DMS79 treated with DMSO at 0.1 percent for 48 hours (cell line): ENCODE measurements at places on chromosomes 6 and 20.

GRCh38 chr20:58880994-58881752, 28.7 kb downstream of the GNAS start:
- no peak for DNase-seq

DNA sequence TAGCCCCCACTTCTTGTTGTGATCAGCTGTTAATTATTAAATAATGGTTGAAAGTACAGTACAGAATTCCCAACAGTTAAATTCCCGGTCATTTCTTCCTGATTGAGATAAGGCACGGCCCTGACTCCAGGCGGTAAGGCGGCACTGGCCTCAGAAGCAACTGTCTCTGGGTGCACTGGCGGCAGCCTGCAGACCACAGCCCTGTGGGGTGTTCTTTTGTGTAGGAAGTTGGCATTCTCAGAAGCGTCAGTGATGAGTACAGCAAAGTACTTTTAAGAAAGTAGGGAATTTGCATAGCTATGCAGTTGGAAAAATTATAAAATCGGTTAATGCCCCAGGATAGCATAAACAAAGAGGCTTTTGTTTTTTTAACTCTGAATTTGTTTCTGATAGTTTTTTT, 50.5 kb downstream of the SAMD5 start:
- DNase-seq = no peak

GRCh38 chr20:19265646-19266374, 53.4 kb downstream of the SLC24A3 start:
- peak; percentile 34 for DNase-seq

DNA sequence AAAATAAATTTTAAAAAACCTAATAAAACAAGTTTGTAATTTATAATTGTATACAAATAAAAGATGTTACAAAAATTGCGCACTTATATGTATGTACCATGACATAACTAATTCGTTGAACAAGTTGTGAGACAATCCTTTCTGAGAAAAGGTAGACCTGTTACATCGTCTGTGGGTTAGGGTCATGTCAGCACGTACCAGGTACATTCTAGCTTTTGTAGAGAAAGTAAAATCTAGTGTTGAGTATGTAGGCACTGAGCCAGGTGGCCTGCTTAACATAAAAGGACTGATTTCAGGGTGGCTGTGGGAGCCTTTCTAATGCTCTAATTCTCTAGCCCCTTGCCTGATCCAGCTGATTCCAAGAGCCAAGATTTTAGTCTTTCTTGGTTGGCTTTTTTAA, 10.4 kb downstream of the RPL7L1 start:
- peak; percentile 36 for DNase-seq

DNA sequence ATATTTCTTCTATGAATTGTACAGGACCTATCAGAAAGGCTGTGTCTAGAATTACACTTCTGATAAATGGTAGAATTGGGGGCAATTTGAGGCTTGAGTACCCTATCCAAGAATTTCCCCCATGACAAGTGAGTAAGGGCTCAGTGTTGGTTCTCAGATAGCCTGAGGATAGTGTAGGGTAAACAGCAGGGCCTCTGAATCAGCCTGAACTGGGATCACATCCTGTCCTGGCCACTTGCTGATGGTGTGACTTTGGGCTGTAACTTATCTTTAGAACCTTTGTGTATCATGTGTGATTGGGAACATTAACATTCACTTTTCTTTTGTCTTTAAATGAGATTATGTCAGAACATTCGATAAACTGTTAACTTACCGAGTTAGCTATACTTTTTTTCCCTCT, 151.0 kb downstream of the CLIC5 start:
- no peak for DNase-seq

DNA sequence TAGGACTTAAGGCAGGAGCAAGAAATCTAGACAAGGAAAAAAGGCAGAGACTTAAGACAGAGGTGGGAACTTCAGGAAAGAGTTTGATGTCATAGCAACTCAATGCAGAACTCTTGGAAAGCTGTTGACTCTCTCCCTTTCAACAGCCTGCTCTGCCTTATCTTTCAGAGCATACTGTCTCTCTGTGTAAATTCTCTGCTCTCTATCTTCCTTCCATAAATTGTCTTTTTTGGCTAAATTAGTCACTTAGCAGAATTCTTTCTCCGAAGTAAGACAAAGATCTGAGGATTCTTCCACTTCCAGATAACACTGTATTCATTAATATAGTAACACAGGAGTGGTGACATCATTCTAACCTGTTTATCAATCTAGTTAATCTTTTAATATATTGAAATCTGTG, 80.2 kb downstream of the PLG start:
- DNase-seq = no peak

- DNase-seq = no peak
Measured at GRCh38 chr6:79011940-79012339, 66.1 kb downstream of the PHIP start.

DNA sequence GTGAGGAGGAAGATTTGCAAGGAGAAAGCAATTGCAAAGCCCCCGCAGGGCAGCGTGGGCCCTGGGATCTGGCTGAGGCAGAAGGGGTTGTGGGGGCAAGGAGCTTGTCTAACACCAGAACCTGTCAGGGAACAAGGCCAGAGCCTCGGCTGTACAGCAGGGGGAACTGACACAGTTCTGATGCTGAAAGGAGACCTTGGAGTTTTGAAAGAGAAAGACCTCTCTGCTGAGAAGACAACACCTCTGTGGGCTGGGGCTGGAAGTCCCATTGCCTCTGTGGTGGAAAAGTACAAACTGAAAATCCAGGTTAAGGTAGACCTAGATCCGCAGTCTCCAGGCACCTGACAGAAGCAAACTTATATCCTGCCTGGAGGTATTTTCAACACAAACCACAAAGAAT, 86.9 kb upstream of the CST7 start:
- no peak for DNase-seq

GRCh38 chr6:159172091-159172491, 2.9 kb downstream of the FNDC1 start:
- DNase-seq = no peak

DNA sequence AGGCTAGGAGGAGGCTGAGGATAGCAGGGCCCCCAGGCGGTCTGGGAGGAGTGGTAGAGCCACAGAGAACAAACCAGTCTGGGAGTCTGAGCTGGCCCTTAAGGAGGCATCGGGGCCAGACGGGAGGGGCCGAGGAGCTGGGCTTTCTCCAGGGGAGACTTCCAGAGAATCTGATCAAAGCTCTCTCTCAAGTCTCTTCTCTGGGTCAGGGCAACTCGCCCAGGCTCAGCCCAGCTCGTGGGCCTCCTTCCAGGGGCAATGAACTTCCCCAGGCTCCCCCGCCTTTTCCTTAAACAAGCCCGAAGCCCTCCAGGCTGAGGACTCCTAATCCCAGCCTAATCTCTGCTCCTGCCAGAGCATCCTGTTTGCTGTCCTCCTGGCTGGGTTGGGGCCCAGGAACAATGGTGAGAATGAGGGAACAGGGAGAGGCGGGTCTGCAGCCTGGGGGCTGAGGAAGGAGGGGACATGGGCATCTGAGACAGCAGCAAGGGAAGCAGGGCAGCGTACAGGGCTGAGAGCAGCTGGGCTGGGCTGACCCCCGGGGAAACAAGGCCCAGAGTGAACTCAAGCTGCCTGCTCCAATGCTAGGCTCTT, 173.6 kb downstream of the ANKRD60 start:
- no peak for DNase-seq

GRCh38 chr6:46215213-46215612, 44.4 kb upstream of the ENPP5 start:
- DNase-seq = peak; percentile 36

- no peak for DNase-seq
Measured at GRCh38 chr20:10342152-10342551, 91.9 kb downstream of the MKKS start.

GRCh38 chr6:61980622-61981021, 305.4 kb downstream of the KHDRBS2 start:
- DNase-seq = no peak

DNA sequence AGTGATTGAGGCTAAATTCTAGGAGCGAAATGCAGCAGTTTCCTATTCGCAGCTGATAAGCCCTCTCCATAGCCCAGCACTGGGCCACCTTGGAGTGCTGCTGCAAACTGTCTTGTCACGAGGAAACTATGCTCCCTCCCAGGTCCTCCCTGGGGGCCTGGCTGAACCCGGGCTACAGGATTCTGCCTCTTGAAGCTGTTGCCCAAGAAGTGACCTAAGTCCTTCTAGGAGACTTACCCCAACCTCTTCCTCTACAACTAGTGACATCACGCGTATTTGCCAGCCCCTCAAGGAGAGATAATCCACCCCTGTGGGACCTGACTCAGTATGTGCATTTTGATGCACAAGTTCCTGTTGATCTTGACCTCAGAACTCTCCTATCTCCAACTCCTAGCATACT, 26.5 kb upstream of the ZFAND3 start:
- no peak for DNase-seq

DNA sequence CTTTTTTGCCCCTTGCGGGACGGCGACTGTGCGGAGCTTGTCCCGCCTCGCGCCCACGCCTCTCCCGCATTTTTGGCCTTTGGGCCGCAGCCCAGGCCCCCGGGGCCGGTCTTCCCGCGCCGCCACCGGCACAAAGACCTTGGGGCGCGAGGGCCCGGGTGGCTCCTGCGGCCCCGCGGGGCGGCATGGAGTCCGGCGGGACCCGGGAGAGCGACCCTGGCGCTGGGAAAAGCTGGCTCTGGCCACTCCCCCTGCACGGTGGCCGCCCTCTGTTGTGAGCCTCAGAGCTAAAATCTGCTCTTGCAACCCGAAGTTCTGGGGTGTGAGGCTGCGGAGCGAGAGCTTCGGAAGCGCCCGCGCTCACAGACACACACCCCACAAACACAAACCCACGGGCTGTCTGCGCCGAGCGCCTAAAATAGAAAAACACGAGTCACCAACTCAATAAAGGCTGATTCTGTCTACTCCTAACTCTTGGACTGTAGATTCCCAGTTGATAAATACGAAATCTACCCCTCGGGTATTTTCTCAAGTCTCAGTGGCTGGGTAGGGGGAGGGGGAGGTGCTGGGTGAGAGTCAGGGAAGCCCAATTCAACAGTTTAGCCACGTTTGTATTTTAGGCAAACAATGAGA, 496 bp upstream of the BEND3 start:
- peak; percentile 82 for DNase-seq

DNA sequence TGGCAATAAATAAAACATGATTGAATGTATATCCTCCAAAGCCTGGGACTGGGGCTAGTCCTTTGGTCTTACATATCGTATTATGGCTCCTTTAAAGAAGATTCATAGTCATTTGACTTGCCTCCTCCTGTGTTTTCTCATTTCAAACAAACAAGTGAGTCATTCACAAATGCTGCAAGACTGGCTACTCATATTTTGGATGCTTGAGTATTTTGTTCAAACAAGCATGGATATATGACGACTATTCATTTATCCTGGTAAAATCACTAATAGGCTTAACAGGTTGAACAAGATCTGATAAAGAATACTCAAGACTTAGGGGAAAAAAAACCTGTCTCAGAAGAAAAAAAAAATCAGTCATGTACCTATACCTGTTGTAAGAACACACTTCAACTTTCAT, 111.1 kb upstream of the CCDC28A start:
- DNase-seq = no peak

GRCh38 chr6:76220805-76221204, 148.3 kb upstream of the IMPG1 start:
- no peak for DNase-seq

- DNase-seq = no peak
Measured at GRCh38 chr20:62437496-62437895, 10.2 kb upstream of the RBBP8NL start.

- DNase-seq = peak; percentile 95
Measured at GRCh38 chr6:31664790-31665500, at the start of gene GPANK1. TSS of gene GPANK1 (minus strand) at chr6:31664997. CDS start at chr6:31664478, 519 bp downstream.

DNA sequence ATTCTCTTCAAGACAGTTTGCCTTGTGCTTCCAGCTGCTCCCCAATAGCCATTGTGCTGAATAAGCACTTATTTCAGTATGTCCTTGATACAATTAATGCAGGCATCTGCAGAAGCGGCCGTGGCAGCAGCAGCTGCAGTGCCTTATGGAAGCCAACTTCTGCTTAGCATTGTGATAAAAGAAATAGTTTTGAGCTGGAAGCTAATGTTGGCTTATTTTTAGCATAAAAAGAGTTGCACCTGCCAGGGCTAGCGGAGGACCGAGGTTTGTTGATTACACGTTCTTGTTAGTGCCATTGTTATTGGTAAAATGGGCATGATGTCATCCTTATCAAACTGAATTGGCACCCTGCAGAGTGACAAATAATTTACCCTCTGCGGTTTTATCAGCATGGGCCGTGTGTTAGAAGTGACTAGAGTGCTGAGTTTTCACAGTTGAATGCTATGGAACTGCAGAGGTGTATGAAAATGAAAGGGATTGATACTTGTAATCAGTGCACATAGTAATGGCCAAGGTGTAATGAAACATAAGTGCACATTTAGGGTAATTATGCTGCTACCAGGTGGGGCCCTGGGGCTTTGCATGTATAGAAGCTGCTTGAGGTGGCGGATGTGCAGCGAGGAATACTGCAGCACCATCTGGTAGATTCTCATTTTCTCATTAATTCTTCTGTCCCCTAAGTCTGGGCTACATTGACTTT, 334.3 kb downstream of the CDKAL1 start:
- DNase-seq = peak; percentile 97

DNA sequence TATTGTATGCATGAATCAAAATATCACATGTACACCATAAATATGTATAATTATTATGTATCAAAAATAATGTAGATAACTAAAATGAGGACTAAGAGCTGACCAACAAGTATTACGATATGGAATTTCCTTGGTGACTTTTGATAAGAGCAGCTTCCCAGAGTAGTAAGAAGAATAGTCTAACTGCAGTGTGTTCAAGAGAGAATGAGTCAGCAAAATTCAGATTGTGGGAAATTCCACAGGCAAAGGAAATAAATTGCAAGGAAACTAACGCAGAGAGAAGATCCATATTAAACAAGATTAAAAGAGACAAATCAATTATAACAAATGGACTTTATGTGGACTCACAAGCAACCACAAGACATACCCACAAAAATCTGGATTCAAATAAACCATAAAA, 26.4 kb downstream of the FRK start:
- DNase-seq = no peak

DNA sequence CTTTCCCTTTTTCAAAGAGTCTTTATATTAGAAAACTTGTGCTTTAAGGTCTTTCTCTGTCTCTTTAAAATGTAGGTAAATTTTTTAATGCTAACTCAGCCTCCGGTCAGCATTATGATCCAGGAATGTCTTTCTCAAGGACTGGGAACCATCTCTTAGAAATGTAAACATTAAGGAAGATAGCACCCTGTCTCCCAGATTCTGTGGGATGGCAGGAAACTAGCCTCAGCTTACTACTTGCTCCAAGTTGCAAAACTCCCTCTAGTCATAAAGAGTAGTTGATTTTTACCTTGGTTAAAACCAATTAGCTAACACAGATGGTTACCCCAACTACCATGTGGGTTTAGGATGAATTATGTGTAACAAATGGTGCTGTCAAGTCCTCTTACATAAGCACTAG, 4.7 kb upstream of the TAAR1 start:
- no peak for DNase-seq

GRCh38 chr6:148608199-148608951, 138.5 kb upstream of the UST start:
- DNase-seq = no peak
